ENCODE measurements at places on chromosomes 5 and 9.

GRCh38 chr5:130868186-130868840 lies 296.7 kb downstream of the HINT1 start:
- no peak for ATAC-seq

- ATAC-seq: no peak
These were observed 254.3 kb downstream of the ZSWIM6 start for GRCh38 chr5:61586096-61587084.

DNA sequence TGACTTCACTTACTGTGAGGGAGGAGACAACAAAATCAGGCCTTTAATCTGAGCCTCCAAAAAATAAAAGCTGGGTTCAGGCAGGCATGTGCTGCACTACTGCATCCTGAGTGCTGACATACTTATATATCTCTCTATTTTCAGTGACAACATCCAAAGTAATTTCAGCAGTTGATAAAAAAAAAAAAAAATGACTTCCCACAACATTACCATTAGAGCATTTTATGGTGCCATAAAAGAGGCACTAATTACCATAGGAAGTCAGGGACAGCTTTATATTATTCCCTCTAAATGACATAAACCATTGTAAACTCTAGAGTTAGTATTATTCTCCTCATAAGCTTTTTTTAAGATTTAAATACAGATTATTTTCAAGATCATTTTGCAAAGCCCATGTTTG lies 346.1 kb downstream of the SLCO4C1 start:
- ATAC-seq: no peak

- ATAC-seq: no peak
These were observed 185.4 kb downstream of the TTC39B start for GRCh38 chr9:15121630-15122029.

GRCh38 chr9:16964228-16964627 lies 93.8 kb upstream of the BNC2 start:
- ATAC-seq: peak; percentile 100

- peak; percentile 19 for ATAC-seq
These were observed 928 bp downstream of the HACD4 start for GRCh38 chr9:21030389-21031035.

- no peak for ATAC-seq
These were observed 55.3 kb downstream of the SPEF2 start for GRCh38 chr5:35672995-35673394.

DNA sequence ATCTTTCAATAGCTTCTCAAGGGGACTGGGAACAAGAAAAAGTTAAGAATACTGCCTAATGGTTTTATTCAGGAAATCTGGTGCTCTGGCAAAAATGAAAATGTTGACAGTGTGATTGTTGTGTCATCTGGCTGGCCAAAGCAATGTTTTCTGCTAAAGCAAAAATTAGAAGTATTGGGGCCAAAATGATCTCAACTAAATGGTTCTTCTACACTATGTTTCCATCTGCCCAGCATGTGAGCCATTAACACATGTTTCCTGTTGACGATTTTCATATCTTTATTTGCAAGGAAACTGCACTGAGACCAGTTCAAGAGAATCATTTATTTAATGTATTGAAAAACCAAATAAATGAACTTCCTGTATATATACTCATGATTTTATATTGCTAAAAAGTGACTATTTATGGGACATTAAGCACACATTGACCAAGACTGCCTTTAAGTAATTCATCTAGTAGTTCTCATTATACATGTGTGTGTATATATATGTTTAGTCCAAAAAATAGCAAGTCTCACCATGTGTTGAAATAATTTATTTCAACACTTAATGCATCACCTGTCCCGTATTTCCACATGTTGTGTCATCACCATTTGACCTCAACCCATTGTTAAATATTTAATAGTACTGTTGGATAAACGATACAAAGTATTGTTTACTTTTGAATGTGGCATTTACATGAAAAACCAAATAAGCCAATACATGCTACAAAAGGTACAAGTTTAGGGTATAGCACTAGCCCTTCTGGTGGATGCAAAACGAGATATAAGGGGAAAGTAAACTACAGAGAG lies 7.5 kb upstream of the FST start:
- no peak for ATAC-seq

GRCh38 chr5:128538250-128539037 lies 399 bp upstream of the FBN2 start:
- peak; percentile 77 for ATAC-seq

DNA sequence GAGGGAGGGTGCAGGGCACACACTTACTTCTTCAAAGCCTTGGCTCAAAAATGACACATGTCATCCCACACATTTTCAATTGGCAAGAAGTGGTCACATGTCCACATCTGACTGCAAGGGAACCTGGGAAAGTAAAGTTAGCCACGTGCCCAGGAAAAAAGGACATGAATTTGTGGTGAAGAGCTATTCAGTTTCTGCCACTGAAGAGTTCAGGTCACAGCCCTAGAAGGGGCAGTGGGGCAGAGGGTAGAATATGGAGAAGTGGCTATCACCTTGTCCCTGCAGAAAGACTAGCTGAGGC lies 1.9 kb upstream of the RGS14 start:
- ATAC-seq: no peak

GRCh38 chr9:77486968-77487367 lies 161.2 kb downstream of the GNA14 start:
- peak; percentile 56 for ATAC-seq

DNA sequence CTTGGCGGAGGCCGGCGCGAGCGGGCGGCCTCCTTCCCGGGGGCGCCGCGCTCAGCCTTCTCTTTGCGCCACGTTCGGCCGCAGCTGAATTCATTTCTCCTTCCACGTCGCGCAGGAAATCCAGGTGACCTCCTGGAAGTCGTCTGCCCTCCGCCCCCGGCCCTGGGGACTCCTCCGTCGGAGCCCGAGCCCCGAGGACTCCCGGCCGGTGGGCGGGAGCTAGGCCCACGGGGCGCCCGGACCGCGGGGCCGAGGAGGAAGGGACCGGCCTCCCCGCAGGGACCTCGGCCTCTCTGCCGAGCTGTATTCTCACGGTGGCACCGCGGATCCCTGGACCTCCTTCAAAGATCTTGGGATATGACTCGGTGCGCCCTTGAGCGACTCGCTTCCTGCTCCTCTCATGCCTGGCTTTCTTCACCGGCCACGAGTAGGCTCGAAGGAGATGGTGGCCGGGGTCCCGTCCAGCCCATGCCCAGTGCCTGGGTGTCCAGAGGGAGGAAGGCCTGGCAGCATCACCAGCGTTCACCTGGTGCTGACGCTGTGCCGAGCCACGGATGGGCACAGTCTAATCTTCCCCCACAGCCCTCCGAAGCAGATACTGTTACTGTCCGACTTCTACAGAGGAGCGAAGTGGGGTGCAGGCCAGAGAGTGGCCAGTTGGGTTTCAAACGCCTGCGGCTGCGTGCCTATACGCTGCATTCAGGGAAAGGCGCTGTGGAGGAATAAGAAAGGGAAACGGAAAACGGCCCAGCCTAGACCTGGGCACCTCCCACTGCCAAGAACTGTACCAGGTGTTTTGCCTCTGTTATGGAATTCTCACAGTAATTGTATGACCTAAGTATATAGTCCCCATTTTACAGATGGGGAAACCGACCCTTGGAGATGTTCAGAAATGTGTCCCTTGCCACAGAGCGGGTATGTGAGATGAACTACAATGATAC lies 47.3 kb downstream of the PAX5 start:
- ATAC-seq: no peak

All from SK-N-SH treated with all-trans-retinoic acid at 6 μM for 48 hours (cell line).